ENCODE measurements at places on chromosomes 16 and 17.

- no peak for DNase-seq
Observed at GRCh38 chr17:18951941-18952842, at the start of gene SLC5A10. Gene SLC5A10 (plus strand): TSS chr17:18952165. CDS start chr17:18952206, 41 bp downstream.

GRCh38 chr16:9040800-9041412 lies 50.5 kb upstream of the HAPSTR1 start:
- DNase-seq: no peak

- DNase-seq: no peak
Observed at GRCh38 chr16:2009164-2009711, 383 bp downstream of the ZNF598 start.

GRCh38 chr17:80468242-80468641 lies 8.2 kb downstream of the NPTX1 start:
- no peak for DNase-seq

DNA sequence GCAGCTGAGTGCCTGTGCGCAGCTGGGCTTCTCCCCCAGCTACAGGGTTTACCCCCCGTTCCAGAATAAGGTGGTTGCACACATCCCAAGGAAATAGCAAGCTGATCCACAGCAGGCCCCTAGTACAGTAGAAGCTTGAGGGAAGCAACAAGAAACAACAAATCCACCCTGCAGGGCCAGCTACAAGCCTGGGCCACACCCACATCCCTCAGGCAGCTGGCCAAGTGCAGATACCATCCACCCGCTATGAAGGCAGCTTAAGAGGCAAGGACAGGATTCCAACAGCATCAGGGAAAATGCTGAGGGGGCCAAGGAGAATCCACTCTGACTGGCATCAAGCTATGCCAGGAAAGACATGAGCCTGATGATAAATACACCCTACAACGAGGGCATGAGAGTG lies 66.9 kb upstream of the RCVRN start:
- no peak for DNase-seq

Measured in stimulated activated CD4-positive, alpha-beta T cell treated with anti-CD3 and anti-CD28 coated beads, Interleukin-1b, Interleukin-23, amount 100 ng/mL, for 48 hours (primary cell).